Hindlimb muscle (tissue), 1 donor: ENCODE measurements at places on chromosomes 1 and 21. TPM values are rescaled to one million over a fixed set of nuclear protein-coding genes. Genes with fewer than 3 reads are reported as not detected.

CCDC17 gene
- 1.8 TPM for polyA plus RNA-seq

FCRL2 gene
- polyA plus RNA-seq = not detected

CFH gene
- polyA plus RNA-seq = 98.4 TPM

OR2L5 gene
- polyA plus RNA-seq = not detected

LCE1B gene
- not detected for polyA plus RNA-seq

C8B gene
- not detected for polyA plus RNA-seq

KRTAP21-1 gene
- not detected for polyA plus RNA-seq

DDAH1 gene
- 50.0 TPM for polyA plus RNA-seq

SLC44A3 gene
- 4.6 TPM for polyA plus RNA-seq

DNA sequence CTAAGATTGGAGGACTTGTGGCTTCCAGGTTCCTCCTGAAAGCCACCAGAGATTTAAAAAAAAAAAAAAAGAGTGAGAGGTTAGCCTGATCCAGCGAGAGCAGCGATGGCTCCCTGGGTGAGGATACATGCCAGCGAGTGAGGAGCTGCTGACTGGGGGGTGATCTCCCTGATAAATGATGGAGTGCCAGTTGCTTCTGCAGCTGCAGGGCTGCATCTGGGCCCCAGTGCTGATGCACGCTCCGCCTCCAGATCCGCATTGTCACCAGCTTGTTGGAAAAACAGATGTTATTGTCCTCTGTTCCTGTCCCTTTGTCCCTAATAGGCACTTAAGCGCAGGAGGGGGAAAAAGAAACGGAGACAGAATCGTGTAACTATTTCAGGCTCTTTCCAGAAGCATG is 28.6 kb downstream of the UBIAD1 start:
- no peak for DNase-seq

DNA sequence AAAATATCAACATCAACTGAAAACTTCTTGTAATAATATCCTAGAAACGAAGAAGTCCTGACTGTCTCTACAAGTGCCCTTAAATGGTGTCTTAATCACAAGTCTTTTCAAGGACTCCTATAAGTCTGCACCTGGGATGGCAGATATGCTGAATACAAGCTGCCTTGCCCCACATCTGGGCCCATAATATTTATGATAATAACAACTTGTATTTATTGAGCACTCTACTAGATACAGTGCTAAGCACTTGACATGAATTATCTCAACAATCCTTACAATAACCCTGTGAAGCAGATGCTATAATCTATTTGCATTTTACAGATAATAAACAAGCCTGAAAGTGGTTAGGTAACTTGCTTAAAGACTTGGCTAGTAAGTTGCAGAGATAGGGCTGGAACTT is 78.0 kb upstream of the ZNF648 start:
- DNase-seq = no peak

GRCh38 chr1:116971965-116972673 is 29.4 kb upstream of the CD101 start:
- DNase-seq = no peak

DNA sequence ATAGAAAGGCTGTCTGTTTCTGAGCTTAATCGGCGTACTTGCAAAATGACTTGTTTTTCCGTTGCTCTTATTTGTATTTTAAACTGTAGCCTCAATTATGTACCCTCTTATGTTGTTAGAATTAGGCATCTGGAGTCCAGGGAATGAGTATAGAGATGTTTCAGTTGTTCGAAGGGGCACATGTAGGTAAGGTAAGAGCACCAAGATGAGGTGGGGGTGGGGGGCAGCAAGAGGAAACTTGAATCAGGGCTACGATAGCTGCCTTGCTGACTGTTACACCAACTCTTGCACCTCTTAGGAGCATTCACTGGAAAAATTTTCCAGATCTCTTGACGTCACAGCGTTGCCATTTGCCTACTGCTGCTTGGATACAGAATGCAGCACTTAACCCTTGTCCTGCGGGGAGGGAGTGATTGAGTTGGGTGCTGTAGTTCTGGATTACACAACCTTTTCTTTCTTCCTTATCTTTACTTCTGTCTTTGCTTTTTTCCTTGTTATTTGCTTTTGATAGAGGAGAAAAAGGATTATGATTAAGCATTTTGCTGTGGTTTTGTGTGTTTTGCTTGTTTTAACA is 3.2 kb downstream of the ATP1B1 start:
- no peak for DNase-seq

DNA sequence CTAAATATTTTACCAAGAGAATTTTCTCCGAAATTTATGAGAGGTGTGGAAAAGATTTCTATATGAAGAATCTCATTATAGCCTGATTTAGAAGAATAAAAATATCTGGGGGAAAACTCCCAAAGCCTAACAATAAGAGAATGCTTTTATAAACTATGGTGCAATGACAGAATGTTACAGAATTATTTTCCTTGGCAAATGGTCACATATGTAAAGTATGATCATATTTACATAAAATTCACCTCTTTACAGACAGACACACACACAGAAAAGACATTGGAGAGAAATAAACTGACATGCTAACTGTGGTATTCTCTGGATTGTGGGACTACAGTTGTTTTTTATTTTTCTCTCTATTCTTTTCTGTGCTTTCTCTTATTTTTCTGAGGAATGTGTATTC is 226.3 kb upstream of the USP24 start:
- no peak for DNase-seq

DNA sequence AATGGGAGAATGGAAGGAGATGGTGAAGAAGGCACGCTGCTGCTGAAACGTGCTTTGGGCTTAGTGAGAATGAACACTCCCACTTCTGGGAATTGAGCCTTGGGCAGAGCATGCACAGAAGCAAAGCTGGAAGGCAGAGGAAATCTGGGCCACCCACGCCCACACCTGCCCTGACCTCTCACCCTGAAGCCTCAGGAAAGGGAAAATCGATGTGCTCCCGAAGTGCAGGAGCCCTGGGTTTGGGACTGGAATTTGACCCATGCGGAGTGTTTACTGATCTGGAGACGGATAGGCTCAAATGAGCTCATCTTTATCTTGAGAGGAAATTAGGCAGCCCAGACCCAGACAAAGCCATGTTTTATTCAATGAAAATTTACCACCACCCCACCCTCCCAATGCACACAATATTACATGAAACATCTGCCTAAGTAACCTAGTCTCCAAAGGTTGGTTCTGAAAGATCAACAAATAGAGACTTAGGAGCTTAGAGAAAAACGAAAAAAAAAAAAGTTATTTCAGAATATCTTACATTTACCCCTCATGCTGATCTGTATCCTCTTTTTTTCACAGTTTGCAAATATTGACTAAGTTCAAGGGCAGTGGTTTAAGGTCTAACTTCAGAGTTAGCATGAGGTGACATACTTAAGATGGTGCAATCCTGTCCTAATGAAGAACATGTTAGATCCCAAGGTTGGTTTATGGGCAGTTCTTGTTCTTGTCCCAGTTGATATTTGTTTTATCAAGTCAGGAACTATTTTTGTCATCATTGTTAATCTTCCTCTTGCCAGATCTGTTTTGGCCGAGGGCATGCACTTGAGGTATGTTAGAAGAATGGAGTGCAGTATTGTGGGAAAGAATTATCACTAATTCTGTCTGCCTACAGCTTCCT is 63.0 kb downstream of the PROX1 start:
- no peak for DNase-seq

GRCh38 chr1:37851262-37851661 is 8.1 kb downstream of the MTF1 start:
- DNase-seq = no peak

GRCh38 chr1:117535821-117536220 is 70.0 kb upstream of the TENT5C start:
- DNase-seq = no peak

GRCh38 chr21:45128613-45129188 is 54.3 kb downstream of the ADARB1 start:
- no peak for DNase-seq

DNA sequence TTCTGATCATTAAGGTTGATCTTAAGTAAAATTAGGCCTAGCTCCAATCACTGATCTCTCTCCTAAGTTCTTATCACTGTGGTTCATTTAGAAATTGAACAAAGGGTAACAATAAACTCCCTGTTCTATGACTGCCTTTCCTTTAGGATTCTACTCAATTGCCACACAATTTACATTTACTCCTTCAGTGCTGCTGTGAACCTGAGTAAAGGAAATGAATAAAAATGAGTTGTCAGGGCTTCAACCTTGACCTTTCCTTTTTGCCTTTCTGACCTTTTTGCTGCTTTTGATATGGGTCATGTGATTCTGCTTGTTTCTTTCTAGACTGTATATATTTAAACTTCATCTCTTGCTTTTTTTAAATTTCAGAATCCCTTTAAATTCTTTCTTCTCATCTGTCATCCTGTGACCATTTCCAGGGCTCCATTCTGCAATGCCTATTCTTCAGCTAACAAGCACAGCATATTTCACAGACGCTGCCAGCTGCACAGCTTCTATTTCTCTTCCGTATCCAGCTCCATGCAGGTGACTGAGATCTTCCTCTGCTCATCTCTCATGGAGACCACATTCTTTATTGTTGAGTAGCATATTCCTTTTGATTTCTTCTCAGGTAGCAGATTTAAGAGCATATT is 3.2 kb downstream of the LRRC8B start:
- no peak for DNase-seq

GRCh38 chr1:226903819-226904716 is 33.7 kb downstream of the PSEN2 start:
- DNase-seq = peak; percentile 26

- DNase-seq = no peak
These were observed 9.7 kb upstream of the TENT5C start for GRCh38 chr1:117596023-117596720.

DNA sequence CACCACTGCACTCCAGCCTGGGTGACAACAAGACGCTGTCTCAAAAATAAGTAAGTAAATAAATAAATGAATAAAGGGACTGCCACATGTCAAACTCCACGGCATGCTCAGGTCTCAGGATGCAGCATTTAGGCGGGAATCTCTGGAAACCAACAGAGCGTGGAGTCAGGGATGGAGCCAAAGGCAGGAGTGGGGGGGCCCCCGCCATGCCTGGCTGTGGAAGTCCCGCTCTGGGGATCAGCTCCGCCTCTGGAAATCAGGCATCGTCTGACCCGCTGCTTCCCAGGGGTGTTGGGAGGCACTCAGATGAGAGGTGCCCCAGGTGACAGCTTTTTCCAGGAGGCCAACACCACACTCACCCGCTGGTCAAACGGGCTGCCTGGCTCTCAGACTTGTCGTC is 20.2 kb downstream of the KIF17 start:
- no peak for DNase-seq

GRCh38 chr1:52633291-52633754 is 355 bp downstream of the SHISAL2A start:
- DNase-seq = no peak

DNA sequence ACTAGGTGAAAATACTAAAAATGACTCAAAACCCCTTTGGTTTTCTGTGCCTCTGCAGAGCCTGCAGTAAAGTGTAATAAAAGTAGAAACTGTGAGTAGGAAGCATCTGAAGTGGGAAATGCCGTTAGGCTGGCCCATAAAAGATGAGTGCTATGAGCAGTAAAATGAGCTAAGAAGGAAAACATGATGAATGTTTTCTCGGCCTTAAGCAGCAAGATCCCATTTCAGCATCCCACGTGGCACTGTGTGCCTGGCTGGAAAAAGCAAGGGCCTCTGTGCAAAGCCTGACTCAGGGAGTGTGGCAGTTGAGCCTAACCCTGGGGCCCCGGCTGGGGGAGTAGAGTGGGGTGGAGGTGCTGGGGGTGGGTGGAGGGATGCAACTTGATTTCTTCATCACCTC is 109.5 kb downstream of the TBX15 start:
- DNase-seq = no peak

DNA sequence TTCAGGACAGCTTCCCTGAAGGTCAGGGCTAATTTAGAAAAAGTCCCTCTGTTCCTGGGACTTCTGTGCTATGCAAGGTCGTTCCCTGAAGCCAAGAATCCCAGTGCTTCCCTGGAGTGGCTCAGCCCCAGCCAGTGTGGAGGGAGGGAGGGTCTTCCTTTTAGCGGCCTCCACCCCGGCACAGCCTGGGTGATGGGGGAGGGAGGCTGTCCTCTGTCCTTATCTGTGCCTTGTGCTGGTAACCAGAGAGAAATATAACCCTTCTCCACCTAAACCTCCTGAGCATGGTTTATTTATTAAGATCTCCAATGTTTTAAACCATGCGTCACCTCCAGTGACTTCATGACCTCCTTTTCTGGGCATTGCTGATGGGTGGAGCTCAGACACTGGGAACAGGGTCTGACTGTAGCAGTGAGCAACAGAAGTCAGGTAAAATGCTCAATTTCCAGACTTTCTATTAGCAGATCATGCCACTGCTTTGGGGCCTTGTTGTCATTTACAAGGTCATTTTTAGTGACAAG is 157.1 kb downstream of the DSCAM start:
- no peak for DNase-seq

GRCh38 chr1:234398849-234399381 is 25.7 kb downstream of the COA6 start:
- DNase-seq = no peak

- DNase-seq = no peak
These were observed 66.6 kb downstream of the FAF1 start for GRCh38 chr1:50893466-50893865.

GRCh38 chr1:202501281-202501680 is 152.8 kb downstream of the PPP1R12B start:
- DNase-seq = peak; percentile 25

DNA sequence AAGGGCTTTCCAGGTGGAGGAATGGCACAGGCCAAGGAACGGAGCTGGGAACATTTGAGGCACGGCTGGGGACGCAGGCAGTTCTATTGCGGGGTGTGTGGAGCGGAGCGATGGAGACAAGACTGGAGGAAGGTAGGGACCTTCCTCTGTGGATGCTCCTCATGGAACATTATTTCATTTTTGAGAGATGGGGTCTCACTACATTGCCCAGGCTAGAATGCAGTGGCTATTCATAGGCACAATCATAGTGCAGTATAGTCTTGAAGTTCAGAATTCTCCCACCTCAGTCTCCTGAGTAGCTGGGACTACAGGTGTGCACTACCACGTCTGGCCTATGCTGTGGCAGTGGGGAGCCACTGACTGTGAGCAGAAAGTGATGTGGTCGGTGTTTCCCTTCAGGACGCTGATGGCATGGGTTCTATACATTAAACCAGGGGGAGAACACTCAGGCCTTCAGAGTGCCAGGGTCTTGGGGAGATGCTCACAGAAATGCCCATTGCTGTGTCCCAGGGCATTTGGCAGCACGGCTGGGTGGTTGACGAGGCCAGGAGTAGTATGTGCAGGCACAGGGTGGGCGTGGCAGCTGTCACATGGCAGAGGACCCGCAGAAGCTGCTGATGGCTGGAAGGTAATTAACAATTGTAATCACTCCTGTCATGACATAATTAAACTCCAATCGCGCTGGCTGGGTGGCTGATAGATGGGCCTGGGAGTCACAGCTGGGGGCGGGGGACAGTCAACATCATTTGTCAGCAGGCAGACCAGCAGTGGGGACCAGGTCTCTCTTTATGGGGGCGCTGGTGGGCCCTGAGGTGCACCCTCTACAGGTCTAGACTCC is 40.8 kb upstream of the ACOT11 start:
- DNase-seq = no peak
